Tibial artery (tissue), 4 donors: ENCODE measurements at places on chromosomes 4 and X.

DNA sequence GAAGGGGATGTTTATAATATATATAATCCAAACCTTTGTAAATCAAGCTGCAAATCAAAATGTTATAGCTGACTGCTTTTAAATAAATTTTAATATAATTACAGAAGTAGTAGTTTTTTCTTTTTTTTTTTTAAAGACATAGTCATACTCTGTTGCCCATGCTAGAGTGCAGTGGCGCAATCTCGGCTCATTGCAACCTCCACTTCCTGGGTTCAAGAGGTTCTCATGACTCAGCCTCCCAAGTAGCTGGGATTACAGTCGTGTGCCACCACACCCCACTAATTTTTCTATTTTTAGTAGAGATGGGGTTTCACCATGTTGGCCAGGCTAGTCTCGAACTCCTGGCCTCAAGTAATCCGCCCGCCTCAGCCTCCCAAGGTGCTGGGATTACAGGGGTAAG, 178.7 kb downstream of the FBXW7 start:
- DNase-seq = peak; percentile 32

- peak; percentile 84 for DNase-seq
Measured at GRCh38 chr4:57102050-57102624, 8.0 kb downstream of the IGFBP7 start.

DNA sequence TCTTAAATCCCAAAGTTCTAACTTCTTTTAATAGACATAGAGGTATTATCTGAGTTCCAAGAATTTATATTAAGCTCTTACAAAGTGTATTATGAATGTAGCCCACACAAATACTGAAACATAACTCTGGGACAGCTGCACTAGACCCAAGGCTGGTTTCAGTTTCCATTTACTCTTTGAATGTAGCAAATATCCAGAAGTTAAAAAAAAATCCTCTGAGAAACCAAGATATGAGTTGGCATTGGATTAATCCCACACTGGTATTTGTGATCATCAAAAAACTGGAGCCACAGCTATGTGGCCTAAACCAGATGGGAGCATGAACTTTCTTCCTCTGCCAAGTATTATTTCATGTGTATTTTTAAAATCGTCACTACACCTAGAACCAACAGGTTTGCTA, 23.6 kb upstream of the SMPX start:
- DNase-seq = no peak

DNA sequence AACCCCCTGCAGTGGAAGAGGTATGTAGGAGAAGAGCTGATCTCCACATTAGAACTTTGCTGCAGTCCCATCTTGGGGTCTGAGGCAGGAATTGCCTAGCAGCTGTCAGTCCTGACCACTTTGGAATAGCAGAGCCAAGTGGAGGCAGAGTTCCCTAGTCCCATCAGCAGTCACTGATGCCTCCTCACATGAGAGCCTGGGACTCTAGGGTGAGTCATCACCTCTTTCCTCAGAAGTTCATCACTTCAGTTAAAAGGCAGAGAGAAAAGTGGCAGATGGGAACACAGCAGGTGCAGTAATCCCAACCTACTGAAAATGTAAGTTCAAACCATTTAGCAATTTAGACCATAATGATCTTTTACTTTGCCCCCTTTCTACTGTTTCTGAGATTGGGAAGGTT, 73.9 kb upstream of the MED14 start:
- no peak for DNase-seq

- DNase-seq = no peak
Measured at GRCh38 chrX:45513042-45513441, 312.4 kb upstream of the DIPK2B start.

- no peak for DNase-seq
Measured at GRCh38 chrX:71107762-71108360, 1.3 kb upstream of the CXorf65 start.
